Hippocampal formation (tissue), 2 donors: ENCODE measurements at places on chromosomes 1 and 21.

DNA sequence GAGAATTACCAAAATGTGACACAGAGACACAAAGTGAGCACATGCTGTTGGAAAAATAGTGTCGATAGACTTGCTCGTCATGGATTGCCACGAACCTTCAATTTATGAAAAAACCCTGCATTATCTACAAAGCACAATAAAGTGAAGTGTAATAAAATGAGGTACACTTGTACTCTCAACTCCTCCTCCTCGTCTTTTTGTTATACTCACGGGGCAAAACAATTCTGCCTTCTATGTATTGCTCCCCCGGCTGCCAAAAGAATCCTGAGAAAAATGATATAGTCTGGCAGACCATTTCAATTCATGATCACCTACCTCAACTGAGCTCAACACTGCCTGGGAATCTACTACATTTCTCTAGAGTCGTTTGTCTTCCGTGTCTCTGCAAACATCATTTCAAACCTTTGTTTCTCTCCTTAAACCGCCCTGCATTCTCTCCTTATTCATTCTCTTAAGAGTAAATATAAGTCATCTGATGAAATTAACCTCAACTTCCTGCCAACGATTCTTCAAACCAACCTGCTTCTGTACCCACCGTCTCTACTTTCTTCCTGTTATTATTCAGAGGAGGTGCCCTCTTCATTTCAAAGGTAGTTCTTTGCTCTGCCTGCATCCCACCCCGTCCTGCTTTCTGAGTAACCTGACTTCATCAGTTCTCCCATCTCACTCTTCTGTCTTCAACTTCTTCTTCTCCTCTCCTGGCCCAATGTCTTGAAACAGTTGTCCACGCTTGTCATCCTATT lies 12.9 kb upstream of the IL19 start:
- DNase-seq: no peak

DNA sequence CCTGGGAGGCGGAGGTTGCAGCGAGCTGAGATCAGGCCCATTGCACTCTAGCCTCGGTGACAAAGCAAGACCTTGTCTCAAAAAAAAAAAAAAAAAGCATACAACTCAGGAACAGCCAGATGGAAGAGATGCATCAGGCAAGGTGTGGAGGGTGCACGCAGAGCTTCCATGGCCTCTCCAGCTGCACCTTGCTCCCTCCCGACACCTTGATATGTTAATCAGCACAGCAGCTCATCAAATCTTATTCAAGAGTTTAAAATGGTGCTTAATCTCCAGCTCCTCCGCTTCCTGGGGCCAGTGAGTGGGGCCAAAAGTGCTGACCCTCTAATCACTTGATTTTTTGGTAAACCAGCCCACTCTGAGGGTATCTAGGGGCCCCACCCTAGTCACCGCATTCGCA lies 29.3 kb upstream of the FAM89A start:
- DNase-seq: no peak

DNA sequence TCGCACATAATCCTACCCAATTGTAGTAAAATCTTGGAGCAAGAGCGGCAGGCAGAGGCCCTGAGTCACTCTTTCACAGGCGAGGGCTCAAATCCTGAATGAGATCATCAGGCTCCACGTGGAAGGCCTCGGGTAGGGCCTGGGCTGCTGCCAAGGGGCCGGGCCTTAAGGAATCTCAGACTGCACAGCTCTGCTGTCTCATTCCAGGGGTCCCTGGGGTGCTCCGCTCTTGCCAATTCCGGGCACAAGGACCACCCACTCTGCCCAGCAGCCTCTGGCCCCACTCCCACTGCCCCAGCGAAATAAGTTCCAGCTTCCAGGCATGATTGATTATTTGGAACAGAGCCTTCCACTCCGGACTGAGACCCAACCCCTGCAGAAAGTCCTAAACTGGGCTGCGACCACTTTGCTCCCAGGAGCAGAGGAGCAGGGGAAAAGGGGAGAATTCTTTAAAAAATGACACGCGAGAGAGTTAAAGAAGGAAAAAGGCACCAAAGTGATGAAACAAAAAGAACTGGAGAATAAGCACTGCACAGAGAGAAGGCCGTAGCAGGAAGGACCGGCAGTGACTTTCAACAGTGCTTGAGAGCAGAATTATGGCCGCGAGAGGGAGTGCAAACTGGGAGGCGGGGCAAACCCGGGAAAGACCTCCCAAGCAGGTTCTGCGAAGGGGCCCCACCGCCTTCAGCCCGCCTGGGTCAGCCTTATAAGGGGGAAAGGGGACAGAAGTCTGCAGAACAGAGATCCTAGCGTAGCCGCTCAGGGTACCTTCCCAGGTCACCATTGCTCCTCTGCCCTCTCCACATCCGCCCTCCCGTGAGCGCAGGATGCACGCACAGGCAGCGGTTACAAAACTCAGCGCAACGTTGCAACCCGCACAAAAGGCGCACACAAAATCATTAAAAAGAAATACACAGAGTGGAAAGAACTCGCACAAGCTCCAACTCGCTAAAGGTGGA lies 2.0 kb downstream of the ADAMTS1 start:
- peak; percentile 77 for DNase-seq

DNA sequence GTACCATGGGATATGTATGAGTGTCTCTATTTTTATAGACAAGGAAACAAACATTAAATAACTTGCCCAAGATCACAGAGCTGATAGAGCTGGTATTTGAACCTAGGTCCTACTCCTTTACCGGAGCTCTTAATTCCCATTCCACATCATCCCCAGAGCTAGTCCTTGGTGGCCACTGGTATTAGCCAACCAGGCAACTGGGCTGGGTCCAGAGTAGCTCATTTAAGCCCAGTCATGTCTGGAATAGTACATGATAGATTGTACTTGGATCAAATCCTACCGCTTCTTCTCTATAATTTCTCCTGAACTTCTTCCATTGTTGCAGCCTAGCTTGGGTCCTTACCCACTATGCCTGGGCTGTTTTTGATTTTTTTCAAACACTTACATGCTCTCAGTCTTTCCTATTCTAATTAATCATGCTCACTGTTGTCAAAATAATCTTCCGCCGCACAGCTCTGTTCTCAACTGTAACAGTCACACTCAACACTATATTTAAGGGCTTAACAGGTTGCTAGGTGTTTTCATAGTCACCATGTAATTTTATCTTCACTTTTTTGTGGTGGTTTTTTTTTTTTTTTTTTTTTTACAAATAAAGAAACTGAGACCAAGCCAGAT lies 80.2 kb downstream of the COLGALT2 start:
- DNase-seq: no peak

GRCh38 chr1:236281198-236281653 lies 532 bp downstream of the ERO1B start:
- no peak for DNase-seq
